ENCODE measurements at places on chromosomes 13 and 19.

GRCh38 chr13:33639626-33640080 is 178.3 kb upstream of the RFC3 start:
- DNase-seq = peak; percentile 39

DNA sequence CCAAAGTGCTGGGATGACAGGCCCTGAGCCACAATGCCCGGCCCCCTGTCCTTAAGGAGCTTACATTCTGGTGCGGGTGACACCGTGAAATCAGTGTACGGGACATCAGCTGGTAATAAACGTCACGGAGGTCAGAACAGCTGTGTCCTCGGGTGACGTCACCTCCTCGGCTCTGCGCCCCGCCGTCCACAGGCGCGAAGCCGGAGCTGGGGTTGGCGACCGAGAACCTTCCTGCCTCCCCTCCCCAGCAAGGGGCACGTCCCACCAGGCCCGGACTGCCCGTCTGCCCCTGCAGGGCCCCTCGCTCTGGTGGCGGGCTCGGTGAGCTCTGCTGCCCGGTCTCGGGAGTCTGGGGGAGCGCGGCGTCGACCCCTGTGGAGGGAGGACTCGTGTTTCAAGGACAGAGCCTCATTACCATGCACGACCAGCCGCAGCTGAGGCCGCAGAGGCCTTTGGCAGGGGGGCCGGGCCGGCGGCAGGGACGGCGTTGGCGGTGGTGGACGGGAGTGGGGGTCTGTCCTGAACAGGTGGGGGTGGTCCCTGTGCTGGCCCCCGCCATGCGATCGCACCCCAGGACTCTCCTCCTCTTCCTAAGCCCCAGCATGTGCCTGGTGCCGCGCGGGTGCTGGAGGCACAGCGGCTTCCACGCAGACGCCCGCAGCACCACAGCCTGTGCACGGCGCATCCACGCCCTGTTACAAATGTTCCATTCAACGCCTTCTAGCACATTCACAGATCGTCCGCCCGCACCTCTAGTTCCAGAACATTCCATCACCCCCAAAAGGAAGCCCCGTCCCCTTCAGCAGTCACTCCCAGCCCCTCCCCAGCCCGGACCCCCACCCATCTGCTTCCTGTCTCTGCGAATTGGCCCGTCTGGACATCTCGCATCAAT is 5.4 kb downstream of the LINGO3 start:
- no peak for DNase-seq

DNA sequence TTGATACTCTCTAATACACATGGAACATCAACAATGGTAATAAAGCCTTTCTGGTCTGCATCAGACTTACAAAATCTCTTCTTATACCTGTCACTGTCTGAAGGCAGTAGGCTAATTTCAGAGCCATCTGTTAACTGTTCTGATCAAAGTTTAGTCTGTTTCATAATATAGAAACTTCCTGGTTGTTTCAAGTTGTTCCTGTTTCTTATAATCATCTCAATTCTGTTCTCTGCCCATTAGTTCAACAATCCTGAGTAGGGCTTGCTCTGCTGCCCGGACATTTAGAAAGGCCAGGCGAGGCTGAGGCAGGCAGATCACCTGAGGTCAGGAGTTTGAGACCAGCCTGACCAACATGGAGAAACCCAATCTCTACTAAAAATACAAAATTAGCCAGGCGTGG is 5.4 kb upstream of the ZSCAN5A start:
- DNase-seq = no peak

GRCh38 chr13:94419304-94419924 is 60.1 kb downstream of the DCT start:
- DNase-seq = peak; percentile 72

DNA sequence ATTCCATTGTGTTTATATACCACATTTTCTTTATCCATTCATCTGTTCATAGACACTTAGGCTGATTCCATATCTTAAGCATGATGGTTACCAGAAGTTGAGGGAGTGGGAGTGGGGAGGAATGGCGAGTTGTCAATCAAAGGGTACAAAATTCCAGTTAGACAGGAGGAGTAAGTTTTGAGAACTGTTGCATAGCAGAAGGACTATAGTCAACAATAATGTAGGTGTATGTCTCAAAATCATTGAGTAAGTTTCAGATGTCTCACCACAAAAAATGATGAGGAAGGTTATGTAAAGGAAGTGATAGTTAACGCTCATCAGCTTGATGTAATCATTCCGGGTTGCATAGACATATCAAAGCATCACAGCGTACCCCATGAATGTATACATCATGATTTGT is 4.6 kb upstream of the UBL3 start:
- DNase-seq = no peak

GRCh38 chr13:35283856-35284255 is 192.6 kb downstream of the MAB21L1 start:
- peak; percentile 64 for DNase-seq

GRCh38 chr19:4414800-4415321 is 12.4 kb downstream of the CHAF1A start:
- DNase-seq = no peak

- DNase-seq = no peak
Measured at GRCh38 chr19:2150794-2151338, 500 bp downstream of the AP3D1 start.

- peak; percentile 60 for DNase-seq
Measured at GRCh38 chr19:5891938-5892771, 11.4 kb downstream of the NDUFA11 start.

DNA sequence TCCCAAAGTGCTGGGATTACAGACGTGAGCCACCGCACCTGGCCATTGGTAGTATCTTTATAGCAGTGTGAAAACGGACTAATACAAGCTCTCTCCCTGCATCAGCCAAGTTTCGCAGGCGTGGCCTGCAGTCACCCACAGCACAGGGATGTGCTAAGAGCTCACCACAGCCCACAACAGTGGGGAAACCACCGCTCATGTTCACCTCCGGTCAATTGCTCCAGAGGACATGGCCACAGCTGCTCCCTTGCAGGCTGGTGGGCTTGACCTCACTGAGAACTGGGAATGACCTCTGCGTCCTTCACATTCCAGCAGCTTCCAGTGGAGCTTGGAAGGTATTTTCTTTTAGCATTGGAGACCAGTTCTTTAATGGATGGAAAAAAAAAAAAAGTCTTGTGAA is 156.4 kb downstream of the KCTD15 start:
- DNase-seq = no peak

- DNase-seq = no peak
Measured at GRCh38 chr13:94330552-94331071, 148.9 kb downstream of the DCT start.

DNA sequence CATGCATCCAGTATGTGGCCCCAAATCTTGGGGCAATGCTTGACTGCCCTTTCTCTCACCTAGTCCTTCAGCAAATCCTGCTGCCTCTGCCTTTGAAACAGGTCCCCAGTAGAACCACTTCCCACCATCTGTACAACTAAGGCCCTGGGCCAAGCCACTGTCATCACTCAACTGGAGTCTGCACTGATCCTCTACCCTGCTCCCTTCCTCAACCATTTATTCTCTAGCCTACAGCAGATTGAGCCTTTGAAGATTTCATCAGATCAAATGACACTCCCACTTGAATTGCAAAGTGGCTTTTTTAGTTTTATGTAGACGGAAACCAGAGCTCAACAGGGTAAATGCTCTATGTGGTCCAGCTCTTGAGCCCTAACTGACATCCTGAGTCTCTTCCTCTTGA is 43.5 kb downstream of the ATP8A2 start:
- DNase-seq = no peak

GRCh38 chr19:7706955-7707456 is 5.1 kb upstream of the FCER2 start:
- DNase-seq = no peak

- DNase-seq = no peak
Measured at GRCh38 chr13:46178143-46178542, 3.8 kb downstream of the LCP1 start.

GRCh38 chr13:113938246-113938645 is 35.6 kb downstream of the C13orf46 start:
- DNase-seq = no peak

DNA sequence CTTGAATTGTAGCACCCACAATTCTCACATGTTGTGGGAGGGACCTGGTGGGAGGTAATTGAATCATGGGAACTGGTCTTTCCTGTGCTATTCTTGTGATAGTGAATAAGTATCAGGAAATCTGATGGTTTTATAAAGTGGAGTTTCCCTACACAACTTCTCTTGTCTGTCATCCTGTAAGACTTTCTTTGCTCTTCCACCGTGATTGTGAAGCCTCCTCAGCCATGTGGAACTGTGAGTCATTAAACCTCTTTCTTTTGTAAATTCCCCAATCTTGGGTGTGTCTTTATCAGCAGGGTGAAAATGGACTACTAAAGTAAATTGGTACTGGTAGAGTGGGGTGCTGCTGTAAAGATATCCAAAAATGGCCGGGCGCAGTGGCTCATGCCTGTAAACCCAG is 215.6 kb downstream of the LIG4 start:
- no peak for DNase-seq

GRCh38 chr13:45872566-45872965 is 21.0 kb upstream of the SIAH3 start:
- DNase-seq = no peak

DNA sequence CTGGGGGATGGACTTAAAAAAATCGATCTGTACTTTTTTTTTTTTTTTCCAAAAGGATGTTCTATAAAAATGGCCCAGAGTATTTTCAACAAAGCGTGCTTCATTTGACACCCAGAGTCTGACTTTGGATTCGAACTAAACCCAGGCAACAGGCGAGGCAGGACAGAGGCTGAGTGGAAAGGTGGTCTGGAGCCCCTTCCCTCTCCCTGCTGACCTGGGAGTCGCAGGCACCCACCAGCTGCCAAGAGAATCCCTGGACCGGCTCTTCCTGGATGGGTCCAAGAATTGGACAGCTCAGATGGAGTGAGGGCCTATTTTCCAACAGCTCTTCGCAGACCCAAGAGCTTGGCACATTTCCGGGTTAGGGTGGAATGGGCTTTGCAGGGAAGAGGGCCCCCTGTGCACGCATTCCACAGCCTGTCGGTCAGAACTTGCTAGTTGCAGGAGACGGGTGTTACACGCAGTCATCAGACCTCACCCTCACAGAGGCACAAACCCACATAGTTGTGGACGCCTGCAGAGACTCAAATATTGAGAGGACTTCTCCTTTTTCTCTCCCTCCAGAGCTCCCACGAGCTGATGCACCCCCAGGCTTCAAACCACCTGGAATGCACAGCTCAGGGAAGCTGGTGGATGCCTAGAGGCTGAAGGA is 15.2 kb downstream of the KCTD15 start:
- DNase-seq = no peak

DNA sequence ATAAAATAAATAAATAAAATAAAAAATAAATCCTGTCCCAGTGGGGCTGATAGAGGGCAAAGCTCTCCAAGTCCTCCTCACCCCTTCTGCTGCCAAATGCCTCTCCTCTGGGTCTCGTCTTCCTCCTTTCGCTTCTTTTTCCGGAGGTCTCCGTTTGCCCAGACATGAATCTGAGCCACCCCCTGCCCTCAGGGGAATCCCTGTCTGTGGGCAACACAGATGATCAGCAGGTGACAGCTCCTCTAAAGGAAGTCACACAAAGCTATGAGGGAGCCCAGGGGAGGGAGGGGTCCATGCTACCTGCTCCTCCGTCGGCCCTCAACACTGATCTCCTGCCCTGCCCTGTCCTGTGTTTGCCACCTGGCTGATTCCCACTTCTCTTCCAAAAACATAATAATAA is 479 bp downstream of the TMEM150B start:
- DNase-seq = no peak

DNA sequence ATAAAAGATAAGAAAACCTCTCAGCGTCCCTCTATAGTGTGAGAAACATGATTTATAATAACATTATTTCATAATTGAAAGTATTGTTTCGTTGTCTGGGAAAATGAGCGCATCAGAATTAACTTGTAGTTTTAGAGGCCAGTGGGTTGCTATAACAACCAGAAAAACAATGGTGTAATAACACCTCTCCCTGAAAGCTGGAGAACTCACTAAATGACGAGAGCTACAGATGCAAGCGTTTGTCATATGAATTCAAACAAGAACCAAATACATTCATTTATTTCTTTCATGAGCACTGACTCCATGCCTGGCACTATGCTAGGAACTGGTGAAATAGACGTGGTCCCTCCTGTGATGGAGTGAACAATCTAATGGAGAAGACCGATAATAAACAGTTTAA is 16.3 kb downstream of the KBTBD7 start:
- no peak for DNase-seq

- no peak for DNase-seq
Measured at GRCh38 chr19:11452620-11453310, 17.3 kb downstream of the PRKCSH start.

GRCh38 chr19:18832306-18833140 is 764 bp downstream of the UPF1 start:
- peak; percentile 16 for DNase-seq

GRCh38 chr13:48094404-48094780 is 512 bp downstream of the MED4 start:
- DNase-seq = no peak

DNA sequence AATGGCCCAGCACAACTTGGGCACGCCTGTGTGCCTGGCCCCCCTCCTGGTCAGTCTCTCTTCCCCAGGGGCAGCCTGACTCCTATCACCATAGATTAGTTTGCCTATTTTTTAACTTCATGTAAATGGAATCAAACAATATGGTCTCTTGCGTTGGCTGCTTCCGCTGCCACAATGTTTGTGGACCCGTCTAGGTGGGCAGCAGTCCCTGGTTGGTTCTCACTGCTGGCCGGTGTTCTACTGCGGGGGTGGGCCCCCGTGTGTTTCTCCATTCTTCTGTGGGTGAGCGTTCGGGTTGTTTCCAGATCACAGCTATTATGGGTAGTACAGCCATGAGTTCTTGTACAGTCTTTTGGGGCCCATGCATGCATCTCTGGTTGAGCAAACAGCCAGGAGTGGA is 47.3 kb downstream of the CEBPG start:
- DNase-seq = no peak

DNA sequence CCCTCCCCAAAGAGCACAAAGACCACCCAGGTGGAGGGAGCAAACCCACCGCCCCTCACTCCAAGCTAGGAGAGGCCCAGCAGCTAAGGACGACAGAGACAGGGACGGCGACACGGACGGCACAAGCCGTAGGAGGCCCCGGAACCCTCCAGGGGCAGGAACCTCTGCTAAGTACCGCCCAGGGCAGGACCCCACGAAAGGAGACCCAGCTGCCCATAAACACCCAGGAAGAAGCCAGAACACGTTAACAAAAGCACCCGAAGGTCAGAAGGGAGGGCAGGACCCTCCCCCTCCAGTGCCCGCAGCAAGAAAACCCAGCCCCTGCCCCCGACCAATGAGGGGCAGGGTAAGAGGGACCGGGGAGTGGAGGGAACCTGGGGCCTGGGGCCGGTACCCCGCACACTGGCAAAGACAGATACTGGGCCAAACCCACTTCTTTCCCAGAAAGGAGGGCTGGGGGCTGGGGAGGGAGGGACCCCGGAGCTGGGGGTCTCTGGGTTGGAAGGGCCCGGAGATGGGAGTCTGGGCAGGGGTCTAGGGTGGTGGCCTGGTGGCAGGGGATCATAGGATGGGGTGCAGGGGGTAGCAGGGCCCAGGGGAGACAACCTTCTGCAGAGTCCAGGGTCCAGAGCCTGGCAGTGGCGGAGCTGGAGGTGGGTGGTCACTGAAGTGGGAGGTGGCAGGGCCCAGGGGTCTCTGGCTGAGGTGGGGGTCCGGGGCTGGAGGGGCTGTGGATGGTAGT is 2.4 kb downstream of the BTBD2 start:
- DNase-seq = no peak

GRCh38 chr13:113402471-113403254 is 38.7 kb upstream of the GRTP1 start:
- DNase-seq = no peak
